ENCODE measurements at places on chromosomes 1 and 21. TPM values are rescaled to one million over a fixed set of nuclear protein-coding genes. Genes with fewer than 3 reads are reported as not detected.

- DNase-seq, result peak; percentile 31
Observed at GRCh38 chr1:91883470-91883869, 2.5 kb downstream of the TGFBR3 start.

DNA sequence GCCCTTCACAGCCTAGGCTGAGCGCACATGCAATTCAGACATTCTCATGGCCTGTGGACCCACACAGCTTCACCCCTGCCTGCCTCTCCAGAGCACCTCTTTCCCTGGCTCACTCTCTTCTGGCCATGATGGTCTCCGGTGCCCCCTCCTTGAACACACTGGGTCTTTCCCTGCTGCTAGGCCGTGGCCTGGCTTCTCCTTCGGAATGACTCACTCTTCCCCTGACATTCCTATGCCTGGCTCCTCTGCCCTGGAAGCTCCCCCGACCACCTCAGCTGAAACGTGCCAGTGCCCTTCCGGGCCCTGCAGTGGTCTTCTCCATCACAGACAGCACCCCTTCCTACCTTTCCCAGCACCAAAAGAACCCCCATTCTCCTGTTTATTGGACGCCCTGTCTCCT lies 28.3 kb downstream of the EPHA8 start:
- no peak for DNase-seq

DNA sequence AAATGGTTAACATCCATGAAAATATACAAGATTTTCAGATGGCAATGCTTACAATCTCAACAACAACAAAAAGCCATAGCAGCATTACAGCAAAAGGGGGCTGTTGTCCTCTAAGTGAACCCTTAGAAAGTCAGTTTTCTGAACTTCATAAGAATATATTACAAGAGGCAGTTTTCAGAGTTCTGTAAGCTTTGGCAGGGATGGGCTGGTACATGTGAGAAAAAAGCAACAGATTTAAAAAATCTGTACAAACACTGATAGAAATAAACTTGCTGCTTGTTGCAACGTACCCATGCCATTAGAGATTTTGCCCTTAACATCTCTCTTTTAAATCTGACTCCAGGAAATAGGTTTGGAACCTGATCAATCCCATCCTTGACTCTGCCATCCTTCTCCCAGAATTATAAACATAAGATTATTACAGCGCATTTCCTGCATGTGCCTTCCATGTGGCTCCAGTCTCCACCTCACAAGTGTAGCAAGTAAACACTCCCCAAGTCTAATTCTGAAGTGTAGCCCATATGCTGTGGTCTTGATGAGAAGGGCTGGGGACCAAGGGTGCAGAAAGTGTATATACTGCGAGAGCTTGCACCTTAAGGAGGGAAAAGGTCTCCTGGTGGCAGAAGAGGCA lies 101.4 kb upstream of the TSPAN2 start:
- no peak for DNase-seq

GRCh38 chr1:938088-938683 lies 14.5 kb downstream of the SAMD11 start:
- DNase-seq, result peak; percentile 87

Gene TNFSF18
- polyA plus RNA-seq, result not detected

DNA sequence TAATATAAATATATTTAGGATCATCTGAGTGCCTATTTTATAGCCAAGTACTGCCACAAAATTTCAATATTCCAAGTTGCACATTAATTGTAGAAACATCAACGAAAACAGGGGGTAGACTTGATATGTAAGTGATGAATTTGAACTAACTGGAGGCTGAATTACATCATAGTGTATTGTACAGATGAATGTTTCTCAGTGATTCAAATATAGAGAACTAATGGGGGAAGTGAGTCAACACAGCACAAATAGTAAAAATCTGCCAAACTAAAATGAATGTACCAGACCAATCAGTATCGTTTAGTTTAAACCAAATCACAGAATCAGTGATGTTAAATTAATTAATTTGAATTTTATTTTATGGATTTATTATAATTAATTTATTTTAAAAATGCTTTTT lies 42.8 kb downstream of the RTCA start:
- DNase-seq, result no peak

GRCh38 chr21:27406300-27407009 lies 439.6 kb upstream of the ADAMTS5 start:
- DNase-seq, result no peak
